ENCODE measurements at places on chromosomes 4 and X.

DNA sequence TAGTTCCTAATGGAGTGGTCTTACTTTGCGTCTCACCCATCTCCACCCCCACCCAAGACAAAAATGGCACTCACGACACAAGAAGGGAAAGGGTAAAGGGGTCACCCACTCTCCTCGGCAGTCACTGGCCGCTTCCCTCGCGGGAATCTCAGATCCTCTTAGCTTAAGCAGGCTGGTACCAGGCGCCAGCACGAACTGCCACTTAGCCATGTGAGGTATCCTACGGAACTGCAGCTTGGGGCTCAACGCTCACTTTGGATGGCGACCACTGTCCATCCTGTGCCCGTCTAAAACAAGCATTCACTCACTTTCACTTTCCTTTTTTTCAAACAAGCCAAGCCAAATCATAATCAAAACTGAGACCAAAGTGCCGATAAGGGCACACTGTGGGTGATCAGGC is 14.6 kb upstream of the MAGIX start:
- no peak for DNase-seq

- no peak for DNase-seq
Measured at GRCh38 chrX:32448320-32448719, 763.0 kb downstream of the DMD start.

GRCh38 chrX:51860679-51861078 is 32.7 kb upstream of the MAGED1 start:
- DNase-seq = no peak

DNA sequence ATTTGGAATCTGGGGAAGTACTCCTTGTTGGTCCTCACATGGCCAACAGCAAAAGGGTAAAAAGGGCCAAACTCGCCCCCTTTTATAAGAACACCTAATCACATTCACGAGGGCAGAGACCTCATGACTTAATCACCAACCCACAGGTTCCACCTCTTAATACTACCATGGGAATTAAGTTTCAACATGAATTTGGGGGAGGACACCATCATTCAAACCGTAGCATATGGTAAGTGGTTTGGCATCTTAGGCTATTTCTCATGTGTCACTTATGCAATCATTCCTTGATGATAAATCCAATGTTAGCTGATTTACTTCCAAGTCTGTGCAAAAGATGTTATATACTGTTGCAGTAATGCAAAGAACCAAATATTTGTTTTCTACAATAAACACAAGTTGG is 302.9 kb upstream of the FAM241A start:
- no peak for DNase-seq

DNA sequence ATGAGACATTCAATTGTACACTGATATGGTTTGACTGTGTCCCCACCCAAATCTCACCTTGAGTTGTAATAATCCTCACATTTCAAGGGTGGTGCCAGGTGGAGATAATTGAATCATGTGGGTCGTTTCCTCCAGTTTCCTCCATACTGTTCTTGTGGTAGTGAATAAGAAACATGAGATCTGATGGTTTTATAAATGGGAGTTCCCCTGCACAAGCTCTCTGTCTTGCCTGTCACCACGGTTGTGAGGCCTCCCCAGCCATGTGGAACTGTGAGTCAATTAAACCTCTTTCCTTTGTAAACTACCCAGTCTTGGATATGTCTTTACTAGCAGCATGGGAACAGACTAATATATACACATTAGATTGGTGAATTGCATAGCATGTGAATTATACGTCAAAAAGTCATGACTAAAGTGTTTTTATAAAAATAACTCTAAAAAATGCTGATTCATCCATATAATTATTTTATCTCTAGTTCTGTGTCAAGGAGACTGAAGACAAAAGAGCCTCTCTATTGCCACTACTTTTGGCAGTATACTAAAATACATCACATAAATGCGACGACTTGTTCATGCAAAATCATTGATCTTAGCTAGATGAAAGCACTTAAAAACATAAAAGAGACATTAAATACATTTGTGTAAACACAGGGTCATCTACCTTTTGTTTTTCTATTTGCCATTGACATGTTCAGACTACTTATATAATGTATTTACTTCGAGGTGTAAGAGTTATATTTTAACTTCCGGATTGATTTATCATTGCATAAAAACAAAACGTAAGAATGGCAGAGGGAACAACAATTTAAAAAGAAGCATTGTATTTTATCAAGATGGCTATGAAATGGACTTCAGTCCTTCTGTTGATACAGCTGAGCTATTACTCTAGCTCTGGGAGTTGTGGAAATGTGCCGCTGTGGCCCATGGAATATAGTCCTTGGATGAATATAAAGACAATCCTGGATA is 50.1 kb downstream of the YTHDC1 start:
- DNase-seq = no peak

DNA sequence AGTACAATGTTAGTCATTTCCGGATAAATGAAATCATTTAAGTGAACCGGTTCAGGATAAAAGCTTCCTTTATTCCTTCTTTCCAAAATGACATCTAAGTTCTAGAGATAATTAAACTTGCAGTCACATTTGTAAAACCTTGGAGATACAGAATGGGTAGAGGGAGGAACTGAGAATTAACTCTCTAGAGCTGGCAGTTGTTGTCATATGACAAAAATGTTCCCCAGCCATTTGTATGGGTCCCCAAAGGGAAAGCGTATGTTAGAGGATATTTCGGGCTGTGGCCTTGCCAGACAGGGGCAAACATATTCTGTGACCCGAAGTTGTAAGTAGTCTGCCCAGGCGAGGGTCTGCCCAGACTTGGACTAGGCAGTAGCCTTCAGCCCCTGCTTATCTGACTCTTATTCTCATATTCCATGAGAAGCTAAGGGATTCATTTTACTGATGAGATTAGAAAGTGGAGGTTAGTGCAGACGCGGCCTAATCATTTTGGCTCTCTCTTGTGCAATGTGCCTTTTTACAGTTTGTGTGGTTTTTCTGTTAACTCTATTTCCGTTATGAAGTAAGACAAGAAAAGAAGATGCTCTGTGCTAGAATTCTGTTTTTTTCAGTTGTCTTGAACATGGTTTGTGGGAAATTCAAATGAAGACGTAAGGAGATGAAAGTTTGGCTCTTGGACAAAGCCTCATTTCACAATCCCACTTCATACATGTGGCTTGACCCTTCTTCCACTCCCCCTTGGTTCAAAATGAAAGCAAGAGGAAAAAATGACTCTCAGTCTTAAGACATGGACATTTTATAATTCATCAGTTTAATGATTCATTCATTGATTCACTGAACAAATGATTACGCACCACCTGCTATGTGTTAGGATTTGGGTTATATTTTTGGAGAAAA is 2394.2 kb upstream of the AGA start:
- DNase-seq = no peak

DNA sequence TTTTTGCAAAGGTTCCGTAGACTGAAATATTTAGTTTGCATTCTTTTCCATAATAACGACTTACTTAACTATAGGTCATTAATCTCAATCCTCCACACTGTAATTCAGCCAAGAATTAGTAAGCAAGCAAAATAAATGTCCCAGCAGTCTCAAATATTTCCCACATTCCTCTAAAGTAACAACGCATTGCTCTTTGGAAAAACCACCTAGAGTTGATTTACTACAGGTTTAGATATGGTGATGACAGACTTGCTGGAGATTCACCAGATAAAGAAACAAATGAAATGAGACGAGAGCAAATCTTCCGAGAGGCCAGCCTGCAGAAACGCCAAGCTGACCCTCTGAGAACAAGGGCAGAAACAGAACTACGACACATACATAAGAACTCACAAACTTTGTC is 28.9 kb downstream of the TENM3 start:
- no peak for DNase-seq

Measured in NCI-H510A (cell line).